T-cell (primary cell): ENCODE measurements at places on chromosomes 2 and 18. TPM values are rescaled to one million over a fixed set of nuclear protein-coding genes. Genes with fewer than 3 reads are reported as not detected.
A peak's percentile ranks its signal among the peaks of the same experiment; 100 is the strongest.

GRCh38 chr2:234597576-234597861, 100.6 kb upstream of the ARL4C start:
- no peak for DNase-seq
- H3K4me3 ChIP-seq, result no peak overlapping the region
- H3K27me3 ChIP-seq, result peaks cover 10% of the 10 kb centered on the region
- no peak overlapping the region for H3K27ac ChIP-seq

Gene TRPM8
- not detected for total RNA-seq

DNA sequence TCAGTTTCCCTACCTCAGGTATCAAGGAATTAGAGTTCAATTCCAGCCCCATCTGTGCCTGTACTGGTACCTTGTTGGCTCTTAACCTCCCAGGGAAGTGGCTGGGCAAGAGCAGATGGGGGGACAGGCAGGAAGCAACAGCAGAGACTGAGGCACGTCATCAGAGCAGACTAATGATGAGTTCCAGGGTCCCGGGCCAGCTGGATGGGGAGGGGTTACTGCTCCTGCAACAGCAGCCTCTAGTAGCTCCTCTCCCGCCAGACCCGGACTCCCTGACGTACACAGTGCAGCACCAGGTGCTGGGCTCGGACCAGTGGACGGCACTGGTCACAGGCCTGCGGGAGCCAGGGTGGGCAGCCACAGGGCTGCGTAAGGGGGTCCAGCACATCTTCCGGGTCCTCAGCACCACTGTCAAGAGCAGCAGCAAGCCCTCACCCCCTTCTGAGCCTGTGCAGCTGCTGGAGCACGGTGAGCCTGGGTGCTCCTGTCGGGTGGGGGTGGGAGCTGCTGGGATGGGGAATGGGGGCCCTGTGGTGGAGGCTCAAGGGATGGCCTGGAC, 26.0 kb upstream of the GMPPA start:
- no peaks in the 10 kb centered on the region for H3K4me1 ChIP-seq
- H3K27ac ChIP-seq, result no peak overlapping the region
- DNase-seq, result no peak
- peaks cover 3% of the 10 kb centered on the region for H3K36me3 ChIP-seq
- H3K27me3 ChIP-seq, result no peaks in the 10 kb centered on the region

Gene DSC3
- not detected for total RNA-seq

Gene INO80D
- 49.8 TPM for total RNA-seq

GRCh38 chr2:28360718-28361293, 31.9 kb upstream of the FOSL2 start:
- H3K4me1 ChIP-seq, result peaks cover 87% of the 10 kb centered on the region
- no peaks in the 10 kb centered on the region for H3K27me3 ChIP-seq
- no peak for DNase-seq
- H3K27ac ChIP-seq, result peak overlapping the region; percentile 92
- no peaks in the 10 kb centered on the region for H3K36me3 ChIP-seq
- H3K4me3 ChIP-seq, result no peak overlapping the region

DNA sequence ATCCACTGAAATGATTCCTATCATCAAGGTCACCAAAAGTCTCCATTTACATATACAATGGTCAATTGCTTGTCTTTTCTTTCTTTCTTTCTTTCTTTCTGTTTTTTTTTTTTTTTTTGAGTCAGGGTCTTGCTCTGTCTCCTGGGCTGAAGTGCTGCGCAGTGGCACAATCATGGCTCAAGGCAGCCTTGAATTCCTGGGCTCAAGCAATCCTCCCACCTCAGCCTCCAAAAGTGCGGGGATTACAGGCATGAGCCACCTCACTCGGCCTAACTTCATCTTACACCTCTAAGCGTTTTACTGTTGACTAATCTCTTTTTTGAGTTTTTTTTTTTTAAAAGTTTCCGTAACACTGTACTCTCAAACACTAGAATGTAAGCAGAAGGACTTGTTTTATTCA, 867 bp downstream of the SF3B6 start:
- no peaks in the 10 kb centered on the region for H3K27me3 ChIP-seq
- peaks cover 7% of the 10 kb centered on the region for H3K4me1 ChIP-seq
- peak overlapping the region; percentile 94 for H3K27ac ChIP-seq
- H3K4me3 ChIP-seq, result peak overlapping the region; percentile 97
- DNase-seq, result no peak
- H3K36me3 ChIP-seq, result no peaks in the 10 kb centered on the region

Gene LRRC30
- total RNA-seq, result not detected

GRCh38 chr2:40230707-40231432, 221.0 kb downstream of the SLC8A1 start:
- no peaks in the 10 kb centered on the region for H3K4me1 ChIP-seq
- no peaks in the 10 kb centered on the region for H3K27me3 ChIP-seq
- H3K36me3 ChIP-seq, result no peaks in the 10 kb centered on the region
- no peak overlapping the region for H3K27ac ChIP-seq

GRCh38 chr2:62657783-62658182, 47.7 kb upstream of the EHBP1 start:
- H3K4me1 ChIP-seq, result no peaks in the 10 kb centered on the region
- H3K4me3 ChIP-seq, result no peak overlapping the region
- H3K36me3 ChIP-seq, result no peaks in the 10 kb centered on the region

DNA sequence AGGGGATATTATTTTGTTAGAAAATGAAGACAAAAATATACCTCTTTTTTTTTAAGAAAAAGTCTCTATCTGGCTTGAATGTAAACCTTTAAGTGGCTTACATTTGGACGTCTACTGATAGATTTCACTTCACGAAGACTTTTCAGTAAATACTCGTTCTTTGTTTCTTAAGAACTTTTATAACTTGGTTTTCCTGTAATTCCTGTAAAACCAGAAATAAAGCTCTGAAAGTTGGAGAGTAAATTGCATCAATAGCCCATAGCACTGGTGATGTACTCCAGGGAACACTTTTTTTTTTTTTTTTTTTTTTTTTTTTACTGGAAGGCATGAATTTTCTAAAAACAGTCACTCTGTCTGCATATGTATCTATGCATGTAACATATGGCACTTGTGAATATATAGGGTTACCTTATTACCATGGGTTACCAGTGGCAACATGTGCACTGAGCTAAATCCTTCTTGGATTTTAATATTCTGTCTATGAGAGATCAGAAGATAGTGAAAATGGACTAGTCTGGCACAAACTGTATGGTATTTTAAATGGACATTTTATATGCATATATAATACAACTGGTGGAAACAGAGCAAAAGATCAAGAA, 309.2 kb upstream of the TCF4 start:
- no peaks in the 10 kb centered on the region for H3K36me3 ChIP-seq
- no peak overlapping the region for H3K27ac ChIP-seq
- no peak overlapping the region for H3K4me3 ChIP-seq
- H3K27me3 ChIP-seq, result no peaks in the 10 kb centered on the region
- H3K4me1 ChIP-seq, result no peaks in the 10 kb centered on the region
- DNase-seq, result no peak

Gene YPEL5
- total RNA-seq, result 962 TPM

GRCh38 chr2:109582928-109583895, 30.6 kb downstream of the SEPTIN10 start:
- H3K36me3 ChIP-seq, result no peaks in the 10 kb centered on the region
- H3K4me1 ChIP-seq, result no peaks in the 10 kb centered on the region
- H3K4me3 ChIP-seq, result no peak overlapping the region
- DNase-seq, result no peak
- peaks cover 3% of the 10 kb centered on the region for H3K27me3 ChIP-seq

Gene ACTG2
- 0.95 TPM for total RNA-seq

- no peaks in the 10 kb centered on the region for H3K36me3 ChIP-seq
- H3K4me3 ChIP-seq, result no peak overlapping the region
- H3K27ac ChIP-seq, result no peak overlapping the region
- H3K4me1 ChIP-seq, result no peaks in the 10 kb centered on the region
- H3K27me3 ChIP-seq, result peaks cover 5% of the 10 kb centered on the region
Measured at GRCh38 chr18:9322744-9323143, 11.8 kb upstream of the TWSG1 start.

GRCh38 chr18:39841482-39842365, 2113.3 kb upstream of the PIK3C3 start:
- no peaks in the 10 kb centered on the region for H3K4me1 ChIP-seq

DNA sequence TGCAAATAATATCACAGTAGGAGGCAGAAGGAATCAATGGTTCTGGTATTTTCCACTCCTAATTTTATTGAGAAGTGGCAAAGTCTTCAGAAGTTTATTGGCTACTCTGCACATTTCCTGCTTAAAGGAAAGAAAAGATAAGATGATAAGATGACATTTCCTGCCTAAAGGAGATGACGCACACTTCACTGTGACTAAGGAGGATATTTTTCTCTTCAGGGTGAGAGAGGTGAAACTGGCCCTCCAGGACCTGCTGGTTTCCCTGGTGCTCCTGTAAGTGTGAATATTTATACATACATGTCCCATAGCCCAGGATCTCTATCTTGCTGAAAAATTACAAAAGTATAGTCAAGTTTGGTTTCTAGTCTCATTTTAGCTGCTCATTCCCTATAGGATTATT, 27.9 kb downstream of the COL3A1 start:
- no peaks in the 10 kb centered on the region for H3K36me3 ChIP-seq
- no peak overlapping the region for H3K27ac ChIP-seq
- no peak overlapping the region for H3K4me3 ChIP-seq
- no peaks in the 10 kb centered on the region for H3K27me3 ChIP-seq
- DNase-seq, result no peak

Gene TANC1
- 0.61 TPM for total RNA-seq

- H3K36me3 ChIP-seq, result peaks cover 7% of the 10 kb centered on the region
- no peaks in the 10 kb centered on the region for H3K27me3 ChIP-seq
- no peak for DNase-seq
Measured at GRCh38 chr18:23331091-23331920, 121.8 kb upstream of the RIOK3 start.

- no peak overlapping the region for H3K4me3 ChIP-seq
- no peak for DNase-seq
- peaks cover 2% of the 10 kb centered on the region for H3K4me1 ChIP-seq
- no peak overlapping the region for H3K27ac ChIP-seq
Measured at GRCh38 chr18:31646332-31647126, 37.9 kb downstream of the B4GALT6 start.

- H3K27ac ChIP-seq, result no peak overlapping the region
- no peaks in the 10 kb centered on the region for H3K27me3 ChIP-seq
- H3K36me3 ChIP-seq, result no peaks in the 10 kb centered on the region
- no peaks in the 10 kb centered on the region for H3K4me1 ChIP-seq
- no peak for DNase-seq
- no peak overlapping the region for H3K4me3 ChIP-seq
Measured at GRCh38 chr2:217262911-217263310, 403.0 kb upstream of the TNP1 start.

- H3K27ac ChIP-seq, result no peak overlapping the region
- no peaks in the 10 kb centered on the region for H3K27me3 ChIP-seq
- peaks cover 17% of the 10 kb centered on the region for H3K4me1 ChIP-seq
- peaks cover 7% of the 10 kb centered on the region for H3K36me3 ChIP-seq
Measured at GRCh38 chr2:143248631-143249030, 119.4 kb downstream of the ARHGAP15 start.

DNA sequence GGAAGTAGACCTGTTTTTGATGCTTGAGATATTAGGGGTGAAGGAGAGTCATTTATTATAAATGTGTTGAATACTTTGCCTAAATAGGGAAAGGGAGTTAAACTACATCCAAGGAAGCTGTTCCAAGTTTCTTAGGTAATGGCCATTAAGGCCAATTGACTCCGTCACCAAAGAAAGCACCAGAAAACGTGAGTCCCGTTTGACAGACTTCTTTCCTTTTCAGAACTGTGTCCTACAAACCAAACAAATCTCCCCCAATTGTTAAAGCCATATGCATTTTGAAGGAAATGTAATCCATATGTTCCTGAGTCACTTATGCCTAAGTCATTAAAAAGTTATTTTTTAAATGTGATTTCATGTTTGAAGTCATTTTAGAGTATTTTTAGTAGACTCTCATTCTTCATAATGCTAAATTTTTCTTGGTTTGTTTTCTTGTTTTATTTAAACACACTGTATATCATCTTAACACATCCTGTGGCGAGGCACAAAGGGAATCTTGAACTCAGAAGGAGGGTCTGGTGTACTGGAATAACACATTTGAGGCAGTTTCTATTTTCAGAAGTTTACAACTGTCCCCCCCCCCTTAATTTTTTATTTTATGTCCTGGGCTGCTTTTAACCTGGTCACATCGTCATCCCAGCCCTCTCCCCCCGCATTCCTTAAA, 133.7 kb downstream of the RHBDD1 start:
- no peak overlapping the region for H3K4me3 ChIP-seq
- H3K36me3 ChIP-seq, result no peaks in the 10 kb centered on the region
- peaks cover 9% of the 10 kb centered on the region for H3K4me1 ChIP-seq

Gene SERPINB5
- total RNA-seq, result not detected

Gene RGPD4
- total RNA-seq, result not detected

DNA sequence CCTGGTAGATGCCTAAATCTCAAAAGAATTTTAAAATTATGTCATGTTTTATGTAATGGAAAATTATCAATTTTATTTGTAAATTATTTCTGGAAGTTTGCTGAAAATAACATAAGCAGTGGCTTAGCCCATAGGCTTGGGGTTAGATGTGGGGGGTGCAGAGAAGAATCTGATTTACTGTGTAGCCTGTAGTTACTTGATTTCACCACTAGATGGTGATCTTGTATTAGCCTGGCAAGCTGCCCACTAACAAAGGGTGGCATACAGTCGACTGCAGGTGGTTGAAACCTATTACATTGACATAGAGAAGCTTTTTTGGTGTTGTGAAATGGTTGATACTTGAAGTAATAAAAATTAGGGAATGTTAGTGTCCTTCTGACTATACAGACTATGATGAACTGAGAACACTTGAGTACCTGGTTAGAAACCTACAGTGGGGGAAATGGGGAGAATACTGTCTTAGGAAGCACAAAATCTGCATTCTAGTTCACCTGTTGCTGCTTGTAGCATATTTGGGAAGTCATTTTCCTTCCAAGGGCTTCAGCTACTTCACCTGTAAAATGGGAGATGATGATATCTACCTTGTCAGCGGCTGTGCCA, 191.0 kb upstream of the LHCGR start:
- H3K27ac ChIP-seq, result no peak overlapping the region
- no peaks in the 10 kb centered on the region for H3K27me3 ChIP-seq
- no peaks in the 10 kb centered on the region for H3K4me1 ChIP-seq
- no peaks in the 10 kb centered on the region for H3K36me3 ChIP-seq
- DNase-seq, result peak; percentile 23
- no peak overlapping the region for H3K4me3 ChIP-seq

Gene COLEC11
- total RNA-seq, result not detected

GRCh38 chr2:42767899-42768705, 4.2 kb upstream of the OXER1 start:
- DNase-seq, result no peak
- no peak overlapping the region for H3K4me3 ChIP-seq
- peaks cover 7% of the 10 kb centered on the region for H3K36me3 ChIP-seq
- no peaks in the 10 kb centered on the region for H3K4me1 ChIP-seq
- no peak overlapping the region for H3K27ac ChIP-seq

- peak overlapping the region; percentile 54 for H3K27ac ChIP-seq
- H3K4me3 ChIP-seq, result peak overlapping the region; percentile 7
- DNase-seq, result peak; percentile 39
Measured at GRCh38 chr18:13279181-13280069, 60.9 kb downstream of the LDLRAD4 start.

Gene ATP6V1C2
- 0.36 TPM for total RNA-seq

Gene PPP4R1
- total RNA-seq, result 51.6 TPM

Gene SLC14A1
- total RNA-seq, result 2.7 TPM

Gene NCKAP5
- not detected for total RNA-seq

DNA sequence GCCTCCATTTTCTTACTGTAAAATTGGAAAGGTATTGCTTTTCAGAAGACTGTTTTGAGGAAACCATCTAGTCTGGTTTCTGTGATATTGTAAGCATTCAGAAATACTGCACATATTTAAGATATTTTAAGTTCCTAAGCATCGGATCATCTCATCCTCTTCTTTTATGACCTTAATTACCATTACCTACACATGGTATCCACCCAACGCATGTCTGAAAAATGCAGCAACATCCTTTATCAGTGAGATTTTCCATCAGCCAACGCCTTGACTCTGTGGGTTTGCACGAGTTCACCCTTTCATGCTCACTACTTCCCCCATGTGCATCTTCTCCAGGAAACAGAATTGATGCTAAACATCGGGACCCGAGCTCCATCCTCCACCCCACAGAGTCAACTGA, 84.3 kb downstream of the COL4A4 start:
- no peaks in the 10 kb centered on the region for H3K36me3 ChIP-seq
- no peak overlapping the region for H3K27ac ChIP-seq
- no peak for DNase-seq
- no peaks in the 10 kb centered on the region for H3K27me3 ChIP-seq

Gene GPAT2
- not detected for total RNA-seq
